GM23338 (cell line): ENCODE measurements at places on chromosomes 5 and 9.
A peak's percentile ranks its signal among the peaks of the same experiment; 100 is the strongest.

GRCh38 chr5:35229076-35230037, 930 bp downstream of the PRLR start:
- peak; percentile 87 for DNase-seq

GRCh38 chr9:106779796-106780195, 83.2 kb upstream of the ZNF462 start:
- peak; percentile 12 for DNase-seq

DNA sequence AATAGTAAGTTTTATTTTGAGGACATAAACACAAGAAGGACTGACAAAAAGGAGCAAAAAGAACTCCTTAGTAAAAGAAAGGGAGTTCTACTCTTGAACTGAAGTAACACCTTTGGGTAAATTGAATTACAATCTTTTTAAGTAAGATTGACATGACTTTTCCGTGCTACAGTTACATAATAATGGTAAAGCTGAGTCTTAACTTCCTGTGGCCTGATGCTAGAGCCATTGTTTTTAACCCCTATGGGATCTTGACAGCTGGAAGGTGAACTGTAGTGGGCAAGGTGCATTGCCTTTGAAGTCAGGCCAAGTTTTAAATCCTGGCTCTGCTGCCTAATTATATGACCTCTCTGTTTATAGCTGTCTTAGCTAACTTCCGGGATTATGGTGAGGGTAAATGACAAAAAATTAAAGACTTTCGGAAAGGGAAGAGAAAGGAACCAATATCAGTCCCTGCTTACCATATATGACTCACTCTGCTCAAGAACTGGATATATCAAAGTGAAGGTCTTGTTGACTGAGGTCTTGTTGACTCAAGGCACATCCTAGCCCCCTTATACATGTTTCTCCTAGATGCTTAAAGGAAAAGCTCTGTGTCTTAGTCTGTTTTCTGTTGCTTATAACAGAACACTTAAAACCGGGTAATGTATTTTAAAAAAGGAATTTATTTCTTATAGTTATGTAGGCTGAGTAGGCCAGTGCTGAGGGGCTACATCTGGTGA, 6.8 kb downstream of the HSD17B4 start:
- DNase-seq, result peak; percentile 75

DNA sequence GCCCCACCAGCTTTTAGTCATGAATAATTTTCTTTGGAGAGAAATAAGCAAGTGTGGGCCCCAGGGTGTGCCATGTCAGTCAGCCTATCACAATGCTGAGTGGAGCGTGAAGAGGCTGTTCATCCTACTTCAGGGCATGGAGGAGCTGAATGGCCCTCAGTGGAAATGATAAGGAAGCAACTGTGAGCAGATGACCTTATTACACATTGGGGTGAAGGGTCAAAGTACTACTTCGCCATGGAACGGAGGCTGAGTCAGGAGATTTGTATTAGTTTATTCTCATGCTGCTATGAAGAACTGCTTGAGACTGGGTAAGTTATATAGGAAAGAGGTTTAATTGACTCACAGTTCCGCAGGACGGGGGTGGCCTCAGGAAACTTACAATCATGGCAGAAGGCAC, 231.0 kb upstream of the ADAMTS16 start:
- DNase-seq, result no peak

GRCh38 chr5:54040804-54041203, 269.6 kb downstream of the ARL15 start:
- no peak for DNase-seq

DNA sequence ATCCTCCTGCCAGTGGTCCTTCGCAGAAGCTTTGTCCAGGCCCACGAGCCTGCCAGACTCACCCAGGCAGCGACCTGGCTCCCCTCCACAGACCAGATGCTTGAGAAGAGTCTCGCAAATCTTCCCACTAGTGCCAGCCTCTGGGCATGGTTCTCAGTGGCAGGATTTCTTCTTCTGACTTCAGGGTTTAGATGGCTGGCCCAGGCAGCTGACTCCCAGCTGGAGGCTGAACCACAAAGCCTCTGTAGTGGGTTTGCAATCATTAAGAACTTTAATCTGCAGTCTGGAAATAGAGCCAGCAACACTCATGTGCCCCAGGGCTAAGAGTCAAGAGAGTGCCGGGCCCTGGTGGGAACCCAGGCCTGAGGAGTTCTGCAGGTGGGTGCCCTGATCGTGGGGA, 90.6 kb upstream of the ICE1 start:
- no peak for DNase-seq

- no peak for DNase-seq
These were observed 210.1 kb downstream of the EPB41L4A start for GRCh38 chr5:112208699-112209615.

GRCh38 chr9:12699529-12699928, 6.3 kb downstream of the TYRP1 start:
- DNase-seq, result peak; percentile 34
